ENCODE measurements at places on chromosomes 11 and 22.
A peak's percentile ranks its signal among the peaks of the same experiment; 100 is the strongest.

DNA sequence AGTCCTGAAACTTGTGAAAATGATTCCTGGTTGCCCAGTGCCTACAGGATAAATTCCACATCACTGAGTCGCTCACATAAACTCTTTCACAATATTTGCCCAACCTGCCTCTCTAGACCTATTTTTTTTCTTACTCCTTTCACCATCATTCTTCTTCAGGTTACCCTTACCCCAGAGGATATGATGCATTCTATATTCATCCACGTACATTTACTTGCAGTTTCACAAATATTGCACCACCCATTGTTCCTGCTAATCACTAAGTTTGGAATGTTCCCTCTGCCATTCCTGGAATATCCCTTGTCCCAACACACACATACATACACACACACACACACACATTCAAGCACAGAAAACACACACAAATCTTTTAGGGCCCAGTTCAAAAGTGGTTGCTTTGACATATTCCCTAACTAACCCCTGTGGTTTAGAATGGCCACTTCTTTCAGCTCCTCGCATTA is 379.5 kb downstream of the ETS1 start:
- no peak for DNase-seq

- DNase-seq, result no peak
Measured at GRCh38 chr11:68133761-68134160, 12.6 kb upstream of the CHKA start.

DNA sequence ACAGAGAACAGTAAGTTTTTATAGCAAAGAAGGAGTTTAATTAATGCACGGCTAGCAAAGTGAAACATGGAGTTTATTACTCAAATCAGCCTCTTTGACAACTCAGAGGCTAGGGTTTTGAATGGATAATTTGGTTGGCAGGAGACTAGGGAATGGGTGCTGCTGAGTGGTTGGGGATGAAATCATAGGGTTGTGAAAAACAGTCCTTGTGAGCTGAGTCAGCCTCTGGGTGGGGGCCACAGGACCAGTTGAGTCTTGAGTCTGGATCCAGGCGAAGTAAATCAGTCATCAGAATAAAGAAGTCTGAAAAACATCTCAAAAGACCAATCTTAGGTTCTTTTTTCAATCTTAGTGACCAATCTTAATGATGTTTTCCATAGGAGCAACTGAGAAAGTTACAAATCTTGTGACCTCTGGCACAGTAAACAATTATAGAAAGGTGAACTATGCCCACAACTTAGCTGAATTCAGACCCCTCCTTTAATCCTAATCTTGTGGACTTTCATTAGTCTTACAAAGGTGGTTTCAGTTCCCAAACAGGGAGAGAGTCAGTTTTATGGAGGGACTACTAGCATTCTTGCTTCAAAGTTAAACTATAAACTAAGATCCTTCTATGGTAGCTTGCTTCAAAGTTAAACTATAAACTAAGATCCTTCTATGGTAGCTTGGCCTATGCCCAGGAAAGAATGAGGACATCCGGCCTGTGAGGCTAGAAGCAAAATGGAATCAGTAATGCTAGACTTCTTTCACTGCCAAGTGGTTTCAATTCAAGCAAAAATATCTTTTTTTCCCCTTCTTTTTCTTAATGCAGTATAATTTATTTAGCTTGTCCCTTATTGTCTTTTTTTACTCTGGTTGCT is 84.5 kb downstream of the AASDHPPT start:
- DNase-seq, result no peak

- DNase-seq, result no peak
Measured at GRCh38 chr22:41532908-41533825, 11.1 kb downstream of the POLR3H start.

DNA sequence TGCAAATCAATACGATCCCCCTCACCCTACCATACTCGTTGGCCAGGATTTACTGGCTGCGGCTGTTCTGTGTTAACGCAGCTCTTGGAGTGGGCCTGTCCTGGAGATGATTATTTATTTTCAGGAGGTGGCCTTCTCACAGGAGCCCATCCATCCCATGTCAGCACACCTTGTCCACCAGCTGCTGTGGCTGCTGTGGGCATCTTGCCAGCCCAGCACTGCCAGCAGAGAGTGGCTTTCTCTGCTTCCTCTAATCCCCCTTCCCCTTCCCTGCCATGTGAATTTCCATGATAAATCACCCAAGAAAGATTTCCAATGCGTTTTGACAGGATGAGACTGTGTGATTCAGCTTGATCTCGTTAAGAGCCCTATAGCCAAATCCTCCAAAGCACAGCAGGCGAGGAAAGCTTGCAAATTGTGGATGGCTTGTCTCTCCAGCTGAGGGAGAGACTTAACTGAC is 309.1 kb upstream of the C11orf87 start:
- peak; percentile 21 for DNase-seq

DNA sequence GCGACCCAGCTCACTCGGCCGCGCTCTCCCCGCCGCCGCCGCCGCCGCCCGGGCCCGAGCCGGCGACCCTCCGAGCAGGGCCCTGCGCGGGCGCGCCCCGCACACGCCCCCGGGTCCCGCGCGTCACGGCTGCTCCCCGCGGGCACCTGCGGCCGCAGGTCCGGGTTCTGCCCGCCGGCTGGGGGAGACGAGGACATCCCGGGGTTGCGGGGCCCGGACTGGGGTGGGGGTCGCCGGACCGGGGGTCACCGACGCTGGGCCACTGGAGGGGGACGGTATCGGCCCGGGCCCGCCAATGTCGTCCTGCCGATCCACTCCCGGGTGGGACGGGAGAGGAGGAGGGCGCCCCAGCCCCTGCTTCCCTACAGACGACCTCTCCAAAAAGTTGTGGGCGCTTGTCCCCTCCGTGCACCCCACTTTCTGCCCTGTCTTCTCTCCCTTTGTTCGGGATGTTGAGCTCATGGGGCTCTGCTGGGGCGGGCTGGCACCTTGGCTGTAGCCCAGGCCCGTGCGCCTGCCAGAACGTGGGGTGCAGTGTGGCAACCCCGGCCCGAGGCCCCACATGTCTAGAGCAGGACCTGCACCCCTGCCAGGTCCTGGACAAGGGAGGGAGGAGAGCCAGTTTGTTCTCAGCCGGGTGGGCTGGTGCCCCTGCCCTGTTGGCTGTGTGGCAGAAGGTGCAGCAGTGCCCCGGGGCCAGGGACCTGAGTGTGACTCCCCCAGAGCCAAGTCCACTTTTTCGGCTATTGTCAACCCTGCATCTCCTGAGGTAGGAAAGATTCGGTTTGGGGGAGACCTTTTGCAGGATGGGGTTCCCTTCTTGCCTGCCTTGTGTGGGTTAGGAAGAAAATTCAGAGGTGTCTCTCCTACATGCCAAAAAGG is 40.2 kb upstream of the CELSR1 start:
- DNase-seq, result no peak

DNA sequence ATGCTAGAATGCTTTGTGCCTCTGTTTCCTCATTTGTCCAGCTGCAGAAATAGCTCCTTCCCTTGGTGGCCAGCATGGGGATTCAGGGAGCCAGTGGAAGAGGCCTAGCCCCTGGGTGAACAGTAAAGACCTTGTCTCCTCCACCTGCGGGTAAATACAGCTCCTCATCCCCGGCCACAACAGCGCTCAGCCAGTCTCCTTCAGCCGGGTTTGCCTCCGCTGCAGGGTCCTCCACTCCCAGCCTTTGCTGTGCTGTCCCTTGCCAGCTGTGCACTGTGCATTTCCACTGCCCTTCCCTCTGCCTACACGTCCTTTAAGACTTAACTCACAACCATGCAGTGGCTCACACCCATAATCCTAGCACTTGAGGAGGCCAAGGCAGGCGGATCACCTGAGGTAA is 1.5 kb upstream of the CDC42EP1 start:
- DNase-seq, result no peak

- peak; percentile 99 for DNase-seq
Measured at GRCh38 chr11:115504276-115505158, at the start of gene CADM1. Gene CADM1 (minus strand): TSS chr11:115504415.

GRCh38 chr22:26561756-26562417 is 28.0 kb downstream of the TPST2 start:
- DNase-seq, result no peak

GRCh38 chr11:121540627-121541026 is 87.9 kb upstream of the SORL1-AS1 start:
- no peak for DNase-seq
